Activated naive CD4-positive, alpha-beta T cell treated with anti-CD3 and anti-CD28 coated beads, Interleukin-2, amount 10 ng/mL, durations not matched to agents 7 days and 5 days (primary cell): ENCODE measurements at places on chromosomes 1 and 21.

DNA sequence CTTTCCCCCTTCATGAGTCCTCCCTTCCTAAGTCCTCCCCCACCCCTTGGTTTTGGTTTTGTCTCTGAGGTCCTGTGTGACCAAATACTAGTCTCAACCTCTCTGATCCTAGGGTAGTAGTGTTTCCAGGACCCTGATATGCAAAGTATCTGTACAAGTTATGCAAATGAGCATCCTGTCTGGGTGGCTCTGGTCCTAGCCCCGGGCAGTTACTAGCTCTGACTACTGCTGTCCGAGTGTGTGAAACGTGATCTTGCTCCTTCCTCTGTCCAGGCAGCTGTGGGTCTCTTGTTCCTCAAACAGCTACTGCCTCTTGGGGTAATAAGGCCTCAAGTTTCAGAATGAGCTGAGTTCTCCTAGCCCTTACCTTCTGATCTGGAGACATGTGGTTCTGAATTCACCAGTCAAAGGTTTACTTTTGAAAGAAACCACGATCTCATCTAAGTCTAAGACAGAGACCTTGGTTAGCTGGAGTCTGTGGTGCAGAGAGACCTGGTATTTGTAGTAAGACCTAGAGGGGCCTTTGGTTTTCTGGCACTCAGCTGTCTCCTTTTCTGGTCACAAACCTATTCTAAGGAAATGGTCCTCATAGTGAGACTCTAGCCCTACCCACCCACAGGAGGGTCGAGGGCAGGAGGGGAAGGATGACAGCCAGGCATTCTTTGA, 31.0 kb upstream of the IL19 start:
- H3K36me3 ChIP-seq: peaks cover 18% of the 10 kb centered on the region
- H3K27ac ChIP-seq: peak overlapping the region; percentile 83
- H3K4me3 ChIP-seq: no peak overlapping the region
- H3K4me1 ChIP-seq: peaks cover 65% of the 10 kb centered on the region

DNA sequence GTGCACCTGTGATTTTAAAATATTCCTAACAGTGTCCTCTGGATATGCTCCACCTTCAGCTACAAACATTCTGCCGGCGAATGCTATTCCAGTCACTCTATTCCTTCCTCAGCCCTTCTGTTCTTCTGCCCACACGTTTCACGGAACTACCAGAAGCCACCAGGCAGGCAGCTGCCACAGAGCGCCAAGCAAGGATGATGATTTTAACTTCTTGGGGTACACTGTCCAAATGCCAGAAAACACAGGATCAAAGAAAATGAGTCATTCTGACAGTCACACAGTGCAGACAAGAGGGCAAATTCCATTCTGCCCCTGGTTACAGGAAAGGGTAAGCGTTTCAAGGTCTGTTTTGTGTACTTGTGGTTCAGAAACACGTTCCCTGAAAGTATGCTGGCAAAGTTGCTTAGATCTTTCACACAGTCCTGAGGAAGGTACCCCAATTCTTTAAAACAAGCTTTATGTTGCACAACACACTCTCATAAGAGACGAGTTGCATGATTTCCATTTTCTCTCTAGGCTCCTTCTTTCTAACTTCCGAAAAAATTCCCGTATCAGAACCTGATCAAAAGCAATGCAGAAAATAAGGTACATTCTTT, 508.3 kb upstream of the PKN2 start:
- no peaks in the 10 kb centered on the region for H3K4me1 ChIP-seq
- no peak overlapping the region for H3K4me3 ChIP-seq
- no peaks in the 10 kb centered on the region for H3K36me3 ChIP-seq
- peaks cover 7% of the 10 kb centered on the region for H3K27me3 ChIP-seq
- DNase-seq: no peak
- H3K27ac ChIP-seq: no peak overlapping the region

GRCh38 chr1:157829711-157830110, 9.8 kb upstream of the FCRL1 start:
- H3K27ac ChIP-seq: no peak overlapping the region
- H3K27me3 ChIP-seq: no peaks in the 10 kb centered on the region
- no peak for DNase-seq
- no peaks in the 10 kb centered on the region for H3K36me3 ChIP-seq
- no peak overlapping the region for H3K4me3 ChIP-seq
- no peaks in the 10 kb centered on the region for H3K4me1 ChIP-seq

- H3K4me1 ChIP-seq: no peaks in the 10 kb centered on the region
- H3K27me3 ChIP-seq: no peaks in the 10 kb centered on the region
- no peak overlapping the region for H3K4me3 ChIP-seq
- H3K27ac ChIP-seq: no peak overlapping the region
- no peak for DNase-seq
- H3K36me3 ChIP-seq: peaks cover 6% of the 10 kb centered on the region
These were observed 50.6 kb downstream of the OBSCN start for GRCh38 chr1:228258486-228258885.

DNA sequence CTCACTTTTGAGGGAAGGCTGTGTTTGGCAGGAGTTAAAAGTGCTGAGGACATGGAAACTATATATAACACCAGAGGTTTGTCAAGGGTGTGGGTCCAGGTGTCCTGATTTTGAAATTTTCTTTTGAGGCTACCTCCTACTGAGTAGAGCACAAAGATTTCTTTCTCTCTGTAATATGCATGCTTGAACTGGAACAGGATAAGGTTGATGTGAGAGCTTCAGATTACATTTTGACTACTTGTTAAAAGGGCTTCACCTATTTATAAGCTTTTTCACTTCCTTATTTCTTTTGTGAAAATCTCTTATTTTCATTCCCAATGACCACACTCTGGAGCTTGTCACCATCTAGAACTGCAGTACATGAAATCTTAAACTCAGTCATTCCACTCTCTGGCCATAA, 59.8 kb upstream of the PLA2G4A start:
- no peaks in the 10 kb centered on the region for H3K27me3 ChIP-seq
- no peak overlapping the region for H3K27ac ChIP-seq
- no peaks in the 10 kb centered on the region for H3K4me1 ChIP-seq
- H3K36me3 ChIP-seq: no peaks in the 10 kb centered on the region
- H3K4me3 ChIP-seq: no peak overlapping the region
- DNase-seq: no peak

- no peak for DNase-seq
- peaks cover 31% of the 10 kb centered on the region for H3K27me3 ChIP-seq
- H3K4me3 ChIP-seq: no peak overlapping the region
- no peak overlapping the region for H3K27ac ChIP-seq
- no peaks in the 10 kb centered on the region for H3K4me1 ChIP-seq
These were observed 97.3 kb downstream of the TAS1R2 start for GRCh38 chr1:18761948-18762840.

GRCh38 chr1:29416267-29417146, 180.2 kb downstream of the PTPRU start:
- H3K36me3 ChIP-seq: no peaks in the 10 kb centered on the region
- no peak overlapping the region for H3K4me3 ChIP-seq
- peaks cover 9% of the 10 kb centered on the region for H3K27me3 ChIP-seq

DNA sequence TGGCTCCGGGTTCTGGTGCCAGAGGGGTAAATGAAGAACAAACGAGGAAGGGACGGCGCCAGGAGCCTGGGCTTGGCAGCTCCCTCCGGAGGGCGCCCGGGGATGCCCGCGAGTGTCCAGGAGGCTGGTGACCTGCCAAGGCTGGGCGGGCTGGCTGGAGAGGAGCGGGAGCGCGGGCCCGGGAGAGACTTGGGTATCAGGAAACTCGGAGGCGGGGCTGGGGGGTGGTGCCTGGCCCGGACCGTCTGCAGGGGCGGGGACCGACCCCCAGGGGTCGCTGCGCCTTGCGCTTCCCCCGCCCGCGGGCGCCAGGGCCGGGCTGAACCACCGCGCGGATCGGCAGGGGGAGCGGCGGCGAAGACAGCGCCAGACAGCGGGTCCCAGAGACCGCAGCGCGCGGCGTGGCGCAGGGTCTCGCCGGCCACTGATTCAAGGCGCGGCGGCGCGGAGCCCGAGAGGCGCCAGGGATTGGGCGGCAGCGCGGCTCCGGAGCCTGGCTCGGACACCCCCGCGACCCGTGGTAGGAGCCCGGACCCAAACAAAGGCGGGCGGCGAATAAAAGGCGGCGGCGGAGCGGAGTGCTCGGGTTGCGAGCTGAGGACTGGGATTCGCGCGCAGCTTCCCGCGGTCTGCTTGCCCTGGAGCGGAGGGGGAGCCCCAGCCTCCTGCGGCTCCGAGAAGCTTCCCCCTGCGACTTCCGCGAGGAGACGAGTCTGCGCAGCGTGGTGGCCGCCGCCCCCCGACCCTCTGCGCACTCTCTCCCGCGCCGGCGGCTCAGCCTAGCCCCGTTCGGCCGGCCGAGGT, at the start of gene DISP3:
DISP3 (plus strand) TSS at position 585 of the 804 bp plus-strand sequence. CDS start 21,838 bp downstream, outside the sequence.
- peak within 1 kb of the TSS; percentile 63 for H3K4me3 ChIP-seq
- H3K36me3 ChIP-seq: no peaks in the 10 kb centered on the region
- peaks cover 85% of the 10 kb centered on the region for H3K27me3 ChIP-seq
- peak; percentile 78 for DNase-seq

DNA sequence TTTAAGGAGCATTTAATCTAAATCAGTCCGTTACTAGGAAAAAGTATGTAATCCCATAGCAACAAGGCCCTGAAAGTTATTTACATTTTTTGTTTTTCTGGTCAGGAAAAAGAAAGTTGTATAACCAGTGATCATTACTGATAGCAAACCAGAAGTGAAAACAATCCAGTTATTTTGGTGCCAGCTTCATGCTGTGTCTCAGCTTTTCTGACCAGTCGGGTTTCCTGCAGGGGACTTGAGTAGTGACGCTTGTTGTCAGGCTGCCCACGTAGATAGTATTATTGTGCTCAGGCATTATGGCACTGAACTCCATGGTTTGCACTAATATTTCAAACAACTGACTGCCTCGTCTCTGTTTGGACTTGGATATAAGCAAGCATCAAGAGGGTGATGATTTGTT, 55.2 kb downstream of the SASS6 start:
- H3K36me3 ChIP-seq: peaks cover 38% of the 10 kb centered on the region
- no peak for DNase-seq
- H3K27me3 ChIP-seq: no peaks in the 10 kb centered on the region
- H3K4me3 ChIP-seq: no peak overlapping the region
- no peaks in the 10 kb centered on the region for H3K4me1 ChIP-seq

- H3K27ac ChIP-seq: no peak overlapping the region
- no peak for DNase-seq
- no peaks in the 10 kb centered on the region for H3K4me1 ChIP-seq
These were observed 80.5 kb downstream of the RERE start for GRCh38 chr1:8736927-8737326.

GRCh38 chr21:40732253-40733023, 114.5 kb downstream of the DSCAM start:
- H3K4me1 ChIP-seq: no peaks in the 10 kb centered on the region
- H3K4me3 ChIP-seq: no peak overlapping the region
- no peaks in the 10 kb centered on the region for H3K36me3 ChIP-seq
- H3K27ac ChIP-seq: no peak overlapping the region
- H3K27me3 ChIP-seq: no peaks in the 10 kb centered on the region

GRCh38 chr21:21508859-21509258, 510.6 kb downstream of the NCAM2 start:
- no peaks in the 10 kb centered on the region for H3K4me1 ChIP-seq
- H3K36me3 ChIP-seq: no peaks in the 10 kb centered on the region
- no peak overlapping the region for H3K4me3 ChIP-seq
- H3K27ac ChIP-seq: no peak overlapping the region
- H3K27me3 ChIP-seq: no peaks in the 10 kb centered on the region
- peak; percentile 9 for DNase-seq

- H3K36me3 ChIP-seq: no peaks in the 10 kb centered on the region
- H3K4me1 ChIP-seq: no peaks in the 10 kb centered on the region
These were observed 138.4 kb downstream of the PAPPA2 start for GRCh38 chr1:176601348-176601747.

GRCh38 chr1:75559800-75560199, 51.1 kb downstream of the SLC44A5 start:
- H3K27ac ChIP-seq: no peak overlapping the region
- H3K4me1 ChIP-seq: no peaks in the 10 kb centered on the region
- DNase-seq: no peak
- H3K36me3 ChIP-seq: no peaks in the 10 kb centered on the region
- no peaks in the 10 kb centered on the region for H3K27me3 ChIP-seq
- no peak overlapping the region for H3K4me3 ChIP-seq

- no peak for DNase-seq
- no peak overlapping the region for H3K4me3 ChIP-seq
- H3K27ac ChIP-seq: peak overlapping the region; percentile 80
- H3K27me3 ChIP-seq: no peaks in the 10 kb centered on the region
- H3K4me1 ChIP-seq: peaks cover 3% of the 10 kb centered on the region
These were observed 19.6 kb downstream of the LBR start for GRCh38 chr1:225408249-225408648.

DNA sequence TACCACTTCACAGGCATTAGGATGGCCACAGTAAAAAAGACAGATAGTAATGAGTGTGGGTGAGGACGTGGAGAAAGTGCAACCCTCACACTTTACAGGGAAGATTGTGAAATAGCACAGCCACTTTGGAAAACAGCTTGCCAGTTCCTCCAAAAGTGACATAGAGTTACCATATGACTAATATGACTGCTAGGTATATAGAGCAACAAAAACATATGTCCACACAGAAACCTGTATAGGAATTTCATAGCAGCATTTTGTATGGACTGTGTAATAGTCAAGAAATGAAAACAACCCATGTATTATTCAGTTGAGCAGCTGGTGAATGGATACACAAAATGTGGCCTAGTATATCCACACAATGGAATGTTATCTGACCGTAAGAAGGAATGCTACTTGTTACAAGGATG, 30.4 kb upstream of the LBR start:
- peaks cover 4% of the 10 kb centered on the region for H3K27me3 ChIP-seq
- H3K36me3 ChIP-seq: no peaks in the 10 kb centered on the region
- peaks cover 57% of the 10 kb centered on the region for H3K4me1 ChIP-seq
- no peak overlapping the region for H3K4me3 ChIP-seq
- DNase-seq: no peak

DNA sequence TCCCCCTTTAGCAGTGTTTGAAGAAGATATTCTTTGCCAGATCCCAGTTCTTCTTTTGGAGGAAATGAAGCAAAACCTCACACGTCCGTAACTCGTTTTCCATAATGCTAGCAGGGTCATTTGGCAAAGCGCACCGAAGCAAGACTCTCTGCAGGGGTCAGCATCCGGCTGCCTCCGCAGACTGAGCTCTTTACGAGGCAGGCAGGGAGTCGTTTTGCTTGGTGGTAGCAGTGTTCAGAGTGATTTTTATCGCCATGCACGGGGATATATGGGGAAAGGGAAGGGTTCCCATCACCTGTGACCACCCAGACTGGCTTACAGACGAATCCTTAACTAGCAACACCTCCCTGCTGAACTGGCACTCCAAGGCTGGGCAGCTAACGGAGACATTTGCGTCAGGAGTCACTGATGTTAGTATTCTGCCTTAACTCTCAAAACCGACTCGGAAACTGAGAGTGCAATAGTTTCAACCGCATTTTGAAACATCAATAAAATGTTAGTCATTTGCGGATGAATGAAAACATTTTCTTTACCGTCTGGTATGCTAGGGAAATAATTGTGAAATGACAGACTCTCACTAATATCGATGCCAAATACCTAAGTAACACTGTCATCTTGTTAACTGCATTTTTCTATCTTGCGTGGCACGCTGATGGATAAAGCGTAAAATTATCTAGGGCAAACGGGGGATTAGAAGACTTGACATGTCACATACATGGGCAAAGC, 2.2 kb upstream of the NEGR1 start:
- peak; percentile 23 for DNase-seq
- peaks cover 4% of the 10 kb centered on the region for H3K27me3 ChIP-seq
- H3K27ac ChIP-seq: no peak overlapping the region
- H3K36me3 ChIP-seq: no peaks in the 10 kb centered on the region
- H3K4me1 ChIP-seq: peaks cover 16% of the 10 kb centered on the region
- no peak overlapping the region for H3K4me3 ChIP-seq

- H3K27me3 ChIP-seq: no peaks in the 10 kb centered on the region
- no peak overlapping the region for H3K4me3 ChIP-seq
- peaks cover 65% of the 10 kb centered on the region for H3K36me3 ChIP-seq
- no peaks in the 10 kb centered on the region for H3K4me1 ChIP-seq
- no peak overlapping the region for H3K27ac ChIP-seq
These were observed 62.1 kb downstream of the KDM1A start for GRCh38 chr1:23081376-23081775.
